ENCODE measurements at places on chromosomes 7 and 10. TPM values are rescaled to one million over a fixed set of nuclear protein-coding genes. Genes with fewer than 3 reads are reported as not detected.
A peak's percentile ranks its signal among the peaks of the same experiment; 100 is the strongest.

The NRG3 gene
- not detected for total RNA-seq

The CYP2E1 gene
- not detected for total RNA-seq

The SFTPA1 gene
- not detected for total RNA-seq

The DKK1 gene
- total RNA-seq = not detected

The TMEM196 gene
- not detected for total RNA-seq

The OR9A2 gene
- total RNA-seq = not detected

The DNAH11 gene
- 0.28 TPM for total RNA-seq

The ZNF736 gene
- 28.7 TPM for total RNA-seq

The PURB gene
- 33.4 TPM for total RNA-seq

The PTN gene
- not detected for total RNA-seq

The PDZD7 gene
- total RNA-seq = 0.59 TPM

The CUL1 gene
- 84.3 TPM for total RNA-seq

The TACC2 gene
- total RNA-seq = not detected

The ACTL6B gene
- not detected for total RNA-seq

The CDK13 gene
- total RNA-seq = 57.9 TPM

The TMEM178B gene
- 0.18 TPM for total RNA-seq

The IGF2BP3 gene
- 0.84 TPM for total RNA-seq

The OR2A42 gene
- not detected for total RNA-seq

The PCLO gene
- not detected for total RNA-seq

- DNase-seq = no peak
Measured at GRCh38 chr7:134771111-134771510, 8.3 kb upstream of the CALD1 start.

DNA sequence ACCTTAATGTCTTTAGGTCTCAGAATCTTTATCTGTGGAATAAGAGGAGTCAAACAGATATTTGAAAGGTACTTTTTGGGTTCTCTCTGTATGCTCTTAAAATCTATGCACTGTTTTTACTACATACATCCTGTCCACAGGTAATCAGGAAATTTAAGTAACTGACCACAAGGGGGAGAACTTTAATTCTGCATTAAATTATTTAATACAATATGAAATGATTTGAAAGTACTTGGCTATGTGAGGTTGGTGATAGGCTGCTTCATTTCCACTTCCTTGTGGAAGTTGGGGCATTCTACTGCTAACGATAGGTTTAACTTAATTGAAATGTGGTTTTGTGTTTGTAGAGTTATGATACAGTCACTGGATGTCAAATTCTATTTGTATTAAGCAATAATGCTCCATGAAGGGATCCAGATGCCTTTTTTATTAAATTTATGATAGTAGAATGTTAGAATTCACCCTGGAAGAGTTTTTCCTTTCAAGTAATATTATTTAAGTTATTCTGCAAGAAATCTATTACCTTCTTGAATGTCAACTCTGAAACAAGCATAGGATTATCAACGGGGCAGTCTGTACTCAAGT lies 6.0 kb downstream of the TEX47 start:
- DNase-seq = no peak

DNA sequence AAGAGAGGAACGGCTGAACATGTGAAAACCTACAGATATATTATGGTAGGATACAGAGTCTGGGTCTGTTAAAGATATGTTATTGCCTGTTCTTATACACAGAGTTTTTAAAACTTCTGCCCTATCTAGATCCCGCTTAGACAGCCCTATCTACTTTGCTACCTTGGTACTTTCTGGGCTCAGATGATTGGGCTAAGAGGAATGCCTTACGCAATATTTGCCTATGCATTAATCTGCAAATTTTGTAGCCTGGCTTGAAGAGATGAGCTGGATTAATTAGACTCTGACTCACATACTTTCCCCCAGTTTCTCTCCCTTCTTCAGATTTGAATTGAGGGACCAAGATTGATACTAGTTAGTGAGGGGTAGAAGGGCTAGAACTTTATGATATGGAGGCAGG lies 33.6 kb upstream of the A1CF start:
- no peak for DNase-seq

DNA sequence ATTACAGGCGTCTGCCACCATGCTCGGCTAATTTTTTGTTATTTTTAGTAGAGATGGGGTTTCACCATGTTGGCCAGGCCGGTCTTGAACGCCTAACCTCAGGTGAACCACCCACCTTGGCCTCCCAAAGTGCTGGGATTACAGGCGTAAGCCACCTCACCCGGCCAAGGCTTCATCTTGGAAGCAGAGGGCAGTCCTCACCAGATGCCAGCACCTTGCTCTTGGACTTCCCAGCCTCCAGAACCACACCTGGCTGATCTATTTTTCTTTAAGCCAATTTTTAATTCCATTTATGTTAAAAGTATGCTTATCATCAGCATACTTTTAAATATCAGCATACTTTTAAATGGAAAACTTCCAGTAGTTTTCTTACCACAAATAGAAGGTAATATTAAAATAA lies 12.2 kb downstream of the ANXA7 start:
- DNase-seq = no peak

GRCh38 chr7:116166156-116166555 lies 44.2 kb upstream of the TES start:
- DNase-seq = no peak

DNA sequence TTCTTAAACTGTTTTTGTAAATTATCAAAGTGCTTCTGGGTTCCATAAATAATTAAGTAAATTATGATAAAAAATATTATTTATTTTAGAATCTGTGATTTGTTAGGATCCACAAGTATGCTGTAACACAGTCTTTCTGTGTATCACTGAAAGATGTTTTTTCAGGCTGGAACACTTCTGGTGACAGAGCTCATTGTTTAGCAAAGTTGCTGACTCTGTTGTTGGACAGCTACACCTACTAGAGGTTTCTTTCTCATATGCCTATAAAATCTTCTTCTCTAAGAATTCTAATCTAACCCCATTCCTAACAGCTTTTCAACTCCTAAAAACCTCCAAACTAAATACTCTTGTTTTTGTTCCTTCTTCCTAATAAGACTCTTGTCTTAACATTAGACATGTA lies 176.8 kb downstream of the THSD7A start:
- no peak for DNase-seq

DNA sequence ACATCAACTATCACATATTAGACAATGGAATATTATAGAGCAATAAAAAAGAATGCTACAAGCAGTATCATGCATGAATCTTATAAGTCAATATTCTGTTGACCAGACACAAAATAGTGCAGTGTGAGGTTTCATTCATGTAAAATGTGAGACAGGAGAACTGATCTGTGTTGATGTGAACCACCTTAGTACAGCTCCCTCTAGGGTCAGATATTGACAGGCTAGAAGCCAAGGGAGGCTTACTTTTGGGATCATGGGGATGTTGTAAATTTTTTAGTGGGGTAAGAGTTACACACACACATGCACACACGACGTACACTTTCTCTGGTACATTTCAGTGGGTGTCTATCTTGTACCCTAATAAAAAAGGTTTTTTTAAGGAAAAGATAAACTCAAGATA lies 231.6 kb upstream of the FOXK1 start:
- no peak for DNase-seq

DNA sequence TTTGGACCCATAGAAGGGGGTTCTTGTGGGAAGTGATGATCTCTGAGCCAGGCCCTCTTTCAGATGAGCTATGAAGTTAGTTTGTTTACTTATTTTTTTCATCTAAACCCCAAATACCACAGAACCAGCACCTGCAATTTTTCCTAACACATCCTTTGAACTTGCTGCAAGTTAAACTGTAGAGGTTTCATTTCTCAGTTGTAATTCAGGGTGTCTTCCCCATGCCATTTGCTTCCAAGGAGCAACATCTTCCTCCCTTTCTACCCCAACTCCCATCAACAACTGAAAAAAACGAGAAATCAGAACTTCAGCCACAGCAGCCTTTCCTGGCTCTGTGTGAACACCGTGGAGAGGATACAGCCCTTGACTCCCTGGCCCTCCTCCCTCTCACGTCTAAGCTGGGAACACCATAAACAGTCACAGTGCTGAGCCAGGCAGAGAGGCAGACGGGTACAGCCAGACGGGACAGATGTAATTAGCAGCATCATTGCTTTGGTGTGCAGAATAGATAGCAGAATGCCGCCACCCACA lies 63.6 kb downstream of the RGS10 start:
- DNase-seq = no peak

GRCh38 chr10:13321576-13321975 lies 21.7 kb upstream of the PHYH start:
- no peak for DNase-seq

- DNase-seq = no peak
Measured at GRCh38 chr7:672891-673290, 53.6 kb upstream of the DNAAF5 start.

DNA sequence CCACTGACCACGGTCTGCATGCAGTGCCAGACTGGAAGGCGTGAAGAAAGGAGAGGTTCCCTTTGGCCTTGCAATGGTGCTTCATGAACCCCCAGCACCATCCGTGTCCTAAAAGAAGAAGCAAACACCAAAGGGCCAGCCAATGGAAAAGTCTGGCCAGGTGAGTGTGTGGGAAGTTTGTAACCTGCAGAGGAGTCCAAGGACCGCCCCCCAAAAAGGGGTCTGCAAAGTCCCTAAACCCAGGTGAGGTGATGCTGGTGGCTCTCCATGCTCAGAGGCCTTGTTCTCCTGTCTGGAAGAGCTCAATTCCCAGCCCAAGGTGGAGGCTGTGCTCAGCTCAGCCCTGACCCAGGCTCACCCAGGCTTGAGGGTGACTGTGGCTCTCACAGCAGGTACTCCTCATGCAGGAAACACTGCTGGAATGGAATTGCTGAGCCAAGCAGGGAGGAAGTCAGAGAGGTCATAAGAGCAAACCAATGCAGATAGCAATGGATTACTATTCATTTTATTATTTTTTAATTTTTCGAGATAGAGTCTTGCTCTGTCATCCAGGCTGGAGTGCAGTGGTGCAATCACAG lies 52.4 kb upstream of the NANOS1 start:
- DNase-seq = no peak

GRCh38 chr10:24953675-24954074 lies 1.3 kb upstream of the PRTFDC1 start:
- DNase-seq = no peak

GRCh38 chr10:15163253-15163828 lies 5.2 kb downstream of the NMT2 start:
- no peak for DNase-seq

DNA sequence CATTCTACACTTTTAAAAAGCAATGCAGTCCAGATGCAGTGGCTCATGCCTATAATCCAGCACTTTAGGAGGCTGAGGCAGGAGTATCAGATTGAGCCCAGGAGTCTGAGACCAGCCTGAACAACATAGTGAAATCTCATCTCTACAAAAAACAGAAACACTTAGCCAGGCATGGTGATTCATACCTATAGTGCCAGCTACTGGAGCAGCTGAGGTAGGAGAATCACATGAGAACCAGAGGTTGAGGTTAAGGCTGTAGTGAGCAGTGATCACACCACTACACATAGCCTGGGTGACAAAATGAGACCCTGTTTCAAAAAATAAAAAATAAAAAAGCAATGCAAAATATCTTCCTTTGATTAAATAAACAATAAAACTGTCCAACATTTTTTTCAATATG lies 205.2 kb downstream of the GRM8 start:
- DNase-seq = no peak

DNA sequence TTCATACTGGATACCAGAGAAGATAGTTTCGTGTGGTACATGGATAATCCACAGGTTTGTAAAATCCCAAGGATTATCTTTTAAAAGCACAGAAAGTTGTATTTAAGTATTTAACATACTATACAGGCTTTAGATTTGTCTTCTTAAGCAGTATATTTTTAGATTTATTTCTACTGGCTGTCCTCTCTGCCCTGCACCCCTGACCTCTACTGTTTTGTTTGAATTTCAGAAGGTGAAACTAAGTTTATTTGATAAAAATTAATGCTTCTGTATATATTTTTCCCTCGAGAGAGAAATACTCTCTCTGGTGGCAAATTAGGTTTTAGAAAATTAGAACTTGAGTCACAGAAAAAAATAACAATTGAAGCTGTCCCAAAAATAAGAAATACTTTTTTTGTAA lies 18.8 kb downstream of the PLEKHA1 start:
- DNase-seq = no peak

- no peak for DNase-seq
Measured at GRCh38 chr7:65812281-65812680, 60.6 kb upstream of the VKORC1L1 start.

GRCh38 chr10:51786016-51786683 lies 86.8 kb upstream of the CSTF2T start:
- DNase-seq = no peak

DNA sequence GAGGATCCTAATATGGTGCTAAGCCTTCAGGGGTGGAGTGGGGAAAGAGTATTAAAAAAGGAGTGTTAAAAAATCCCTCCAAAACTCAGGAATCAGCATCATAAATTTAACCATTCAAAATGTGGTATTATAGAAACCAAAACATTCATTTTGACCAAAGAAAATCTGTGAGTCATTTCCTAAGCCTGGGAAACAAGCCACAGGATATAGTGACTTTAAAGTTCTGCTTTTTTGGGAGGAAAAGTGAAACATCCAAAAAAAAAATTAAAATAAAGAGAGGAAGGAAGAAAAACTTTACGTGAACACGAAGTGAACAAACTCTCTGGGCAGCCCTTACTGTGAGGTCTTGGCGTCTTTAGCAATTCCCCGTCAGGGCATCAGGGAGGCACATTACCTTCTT lies 74.0 kb upstream of the GSDME start:
- DNase-seq = no peak

GRCh38 chr7:150507947-150508602 lies 6.6 kb upstream of the GIMAP7 start:
- no peak for DNase-seq

GRCh38 chr10:103727546-103727963 lies 127.8 kb downstream of the SH3PXD2A start:
- DNase-seq = no peak

GRCh38 chr7:32256376-32256775 lies 186.2 kb upstream of the PDE1C start:
- no peak for DNase-seq

GRCh38 chr7:108643136-108643535 lies 73.5 kb downstream of the DNAJB9 start:
- no peak for DNase-seq

DNA sequence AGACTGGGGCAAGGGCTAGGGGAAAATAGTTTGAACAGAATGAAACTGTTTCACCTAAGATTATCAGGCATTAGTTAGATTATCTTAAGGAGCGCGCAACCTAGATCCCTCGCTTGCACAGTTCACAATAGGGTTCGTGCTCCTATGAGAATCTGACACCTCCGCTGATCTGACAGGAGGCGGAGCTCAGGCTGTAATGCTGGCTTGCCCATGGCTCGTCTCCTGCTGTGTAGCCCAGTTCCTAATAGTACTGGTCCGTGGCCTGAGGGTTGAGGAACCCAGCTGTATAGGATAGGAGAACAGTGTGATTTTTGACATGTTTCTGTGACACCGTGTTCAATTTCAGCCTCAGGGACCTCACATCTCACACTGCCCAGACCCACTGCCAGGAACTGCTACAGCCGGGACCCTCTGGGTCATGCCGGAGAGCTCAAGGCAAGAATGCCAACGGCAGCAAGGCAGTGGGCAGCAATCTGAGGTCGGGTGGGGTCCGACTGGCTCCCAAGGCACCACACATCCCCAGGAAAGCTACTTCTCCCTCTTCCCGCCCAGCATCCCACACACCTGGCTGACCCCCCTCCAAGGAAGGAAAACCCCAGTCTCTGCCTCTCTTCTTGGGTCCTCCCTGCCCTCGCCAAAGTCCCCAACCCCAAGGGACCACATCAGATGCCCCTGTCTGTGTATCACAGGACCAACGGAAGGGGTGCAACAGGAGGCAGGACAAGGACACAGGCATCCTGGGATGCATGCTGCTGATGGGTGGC lies 31.7 kb downstream of the CAMK2B start:
- peak; percentile 30 for DNase-seq

Measured in activated CD8-positive, alpha-beta memory T cell treated with anti-CD3 and anti-CD28 coated beads, Interleukin-2, amount 10 ng/mL, durations not matched to agents 7 days and 5 days (primary cell).